ENCODE measurements at places on chromosomes 6 and 20. TPM values are rescaled to one million over a fixed set of nuclear protein-coding genes. Genes with fewer than 3 reads are reported as not detected.

GRCh38 chr20:9344083-9344920 lies 170.1 kb upstream of the LAMP5 start:
- DNase-seq = peak; percentile 52

GRCh38 chr6:71502956-71503355 lies 214.3 kb downstream of the OGFRL1 start:
- DNase-seq = no peak

GRCh38 chr6:167589615-167589940 lies 237.1 kb upstream of the AFDN start:
- no peak for DNase-seq

DNA sequence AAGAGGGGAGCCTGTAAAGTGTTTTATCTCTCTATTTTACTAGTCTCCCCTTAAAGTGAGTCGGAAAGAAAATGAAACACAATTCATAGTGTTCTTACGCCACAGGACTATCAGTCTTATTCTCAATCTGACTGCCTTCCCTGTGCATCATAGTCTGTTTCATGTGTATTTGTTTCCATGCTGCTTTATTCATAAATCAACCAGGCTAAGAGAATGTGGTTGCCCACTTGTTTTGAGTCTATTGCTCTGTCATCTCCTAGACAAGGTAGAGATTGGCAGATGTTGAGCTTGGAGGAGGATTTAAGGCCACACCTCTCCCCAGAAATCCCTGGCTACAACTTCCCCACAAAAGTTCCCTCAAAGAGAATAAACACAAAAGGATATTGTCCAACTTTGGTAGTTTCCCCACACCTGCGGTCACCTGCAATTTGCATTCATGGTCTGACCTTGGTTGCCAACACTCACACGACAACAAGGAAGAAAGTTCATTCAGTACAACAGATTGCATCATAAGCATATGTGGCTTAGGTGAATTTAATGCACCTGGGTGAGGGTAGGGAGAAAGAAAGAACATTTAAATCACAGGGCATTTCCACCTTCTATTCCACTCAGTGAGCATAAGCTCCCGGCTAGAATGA lies 167.1 kb upstream of the FBXL4 start:
- no peak for DNase-seq

The GPX5 gene
- polyA plus RNA-seq = not detected
